Activated naive CD8-positive, alpha-beta T cell treated with anti-CD3 and anti-CD28 coated beads, Interleukin-2, amount 10 ng/mL, durations not matched to agents 7 days and 5 days (primary cell): ENCODE measurements at places on chromosomes 7 and 10. TPM values are rescaled to one million over a fixed set of nuclear protein-coding genes. Genes with fewer than 3 reads are reported as not detected.
A peak's percentile ranks its signal among the peaks of the same experiment; 100 is the strongest.

- no peak overlapping the region for H3K27ac ChIP-seq
- peak overlapping the region; percentile 89 for H3K4me3 ChIP-seq
- H3K36me3 ChIP-seq = peaks cover 2% of the 10 kb centered on the region
- H3K27me3 ChIP-seq = peaks cover 76% of the 10 kb centered on the region
Observed at GRCh38 chr7:42237811-42238541, 967 bp upstream of the GLI3 start.

DNA sequence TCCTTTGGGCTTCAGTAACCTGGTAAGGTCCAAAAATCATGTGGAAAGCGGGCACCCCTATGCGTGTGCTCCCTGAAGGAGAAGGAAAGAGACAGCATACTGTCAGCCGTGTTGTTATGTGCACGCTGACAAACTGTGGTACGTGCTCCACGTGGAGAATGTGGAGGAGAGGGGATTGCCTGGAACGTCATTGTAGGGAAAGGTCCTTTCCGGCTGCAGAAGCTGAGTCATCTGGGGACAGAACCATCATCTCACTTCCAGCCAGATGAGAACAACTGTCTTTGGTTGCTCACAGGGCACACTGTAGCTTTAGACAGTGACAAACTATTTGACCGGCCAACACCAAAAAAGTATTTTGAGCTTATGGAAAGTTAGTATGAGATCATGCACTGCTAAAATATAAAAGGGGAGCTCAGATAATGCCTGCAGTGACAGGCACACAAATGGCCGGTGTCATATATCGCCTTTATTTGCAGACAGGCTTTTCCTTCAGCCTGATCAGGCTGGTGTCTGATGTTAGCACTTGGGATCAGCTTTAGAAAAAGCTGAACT lies 38.8 kb upstream of the GRB10 start:
- no peak overlapping the region for H3K27ac ChIP-seq
- H3K27me3 ChIP-seq = peaks cover 20% of the 10 kb centered on the region
- DNase-seq = no peak
- H3K4me3 ChIP-seq = no peak overlapping the region
- H3K4me1 ChIP-seq = peaks cover 2% of the 10 kb centered on the region

GRCh38 chr10:4199196-4199595 lies 414.2 kb upstream of the KLF6 start:
- no peak for DNase-seq
- no peaks in the 10 kb centered on the region for H3K36me3 ChIP-seq
- peaks cover 4% of the 10 kb centered on the region for H3K27me3 ChIP-seq
- no peak overlapping the region for H3K4me3 ChIP-seq
- H3K27ac ChIP-seq = no peak overlapping the region

DNA sequence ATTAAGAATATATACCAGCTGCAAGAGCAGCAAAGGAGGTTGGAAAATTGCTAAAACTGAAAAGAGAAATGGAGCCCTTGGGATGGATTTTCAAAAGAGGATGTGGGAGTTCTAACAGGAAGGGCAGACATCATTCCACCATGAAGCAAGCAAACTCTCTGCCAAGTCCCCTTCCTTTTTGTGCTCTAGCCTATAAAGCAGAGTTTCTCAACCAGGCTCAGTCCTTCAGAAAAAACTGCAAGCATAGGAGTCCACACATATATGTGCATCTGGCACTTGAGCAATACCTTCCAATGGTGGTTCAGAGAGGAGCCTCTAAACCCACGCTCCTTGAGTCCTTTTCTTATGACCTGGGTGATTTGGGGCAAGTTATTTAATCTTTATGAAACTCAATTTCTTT lies 98.6 kb upstream of the MKX start:
- H3K4me3 ChIP-seq = no peak overlapping the region
- no peaks in the 10 kb centered on the region for H3K36me3 ChIP-seq
- no peak overlapping the region for H3K27ac ChIP-seq
- no peaks in the 10 kb centered on the region for H3K4me1 ChIP-seq

GRCh38 chr7:155540553-155540952 lies 5.8 kb downstream of the CNPY1 start:
- no peak overlapping the region for H3K4me3 ChIP-seq
- DNase-seq = no peak
- H3K27me3 ChIP-seq = peaks cover 19% of the 10 kb centered on the region
- H3K27ac ChIP-seq = no peak overlapping the region

GRCh38 chr10:118343115-118343514 lies 991 bp upstream of the FAM204A start:
- H3K36me3 ChIP-seq = peaks cover 4% of the 10 kb centered on the region
- peaks cover 23% of the 10 kb centered on the region for H3K4me1 ChIP-seq
- peak overlapping the region; percentile 8 for H3K4me3 ChIP-seq
- no peak for DNase-seq
- peaks cover under 1% of the 10 kb centered on the region for H3K27me3 ChIP-seq

DNA sequence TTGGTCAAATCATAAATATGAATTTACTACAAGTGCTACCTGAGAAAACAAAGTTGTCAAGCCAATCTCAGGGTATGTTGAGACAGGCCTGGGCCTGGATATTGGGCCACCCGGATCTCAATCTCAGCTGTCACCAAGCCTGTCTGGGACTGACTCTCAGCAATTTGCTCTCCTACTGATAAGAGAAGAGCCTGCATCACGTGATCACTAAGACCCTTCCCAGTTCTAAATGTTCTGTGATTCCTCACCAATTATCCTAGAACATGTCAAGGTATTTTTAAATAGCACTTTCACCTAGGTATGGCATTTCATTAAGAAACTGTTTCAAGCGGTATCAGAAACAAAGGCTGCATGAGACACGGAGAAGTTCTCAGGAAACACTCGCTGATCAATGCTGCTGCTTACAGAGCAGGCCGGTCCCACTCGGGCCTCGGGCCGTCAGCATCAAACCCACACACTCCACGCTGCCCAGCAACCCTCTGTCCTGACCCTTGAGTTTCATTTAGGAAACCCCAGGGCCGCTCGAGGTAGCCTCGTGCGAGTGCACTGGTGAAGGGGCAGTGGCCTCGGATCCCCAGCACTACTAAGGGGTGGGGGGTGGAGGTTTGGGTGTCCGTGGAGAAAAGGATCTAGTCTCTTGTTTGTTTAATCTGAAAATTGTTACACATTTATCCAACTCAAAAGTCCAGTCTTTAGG lies 4.1 kb downstream of the KLF6 start:
- H3K36me3 ChIP-seq = peaks cover 72% of the 10 kb centered on the region
- peak overlapping the region; percentile 92 for H3K4me3 ChIP-seq
- peaks cover 49% of the 10 kb centered on the region for H3K4me1 ChIP-seq

DNA sequence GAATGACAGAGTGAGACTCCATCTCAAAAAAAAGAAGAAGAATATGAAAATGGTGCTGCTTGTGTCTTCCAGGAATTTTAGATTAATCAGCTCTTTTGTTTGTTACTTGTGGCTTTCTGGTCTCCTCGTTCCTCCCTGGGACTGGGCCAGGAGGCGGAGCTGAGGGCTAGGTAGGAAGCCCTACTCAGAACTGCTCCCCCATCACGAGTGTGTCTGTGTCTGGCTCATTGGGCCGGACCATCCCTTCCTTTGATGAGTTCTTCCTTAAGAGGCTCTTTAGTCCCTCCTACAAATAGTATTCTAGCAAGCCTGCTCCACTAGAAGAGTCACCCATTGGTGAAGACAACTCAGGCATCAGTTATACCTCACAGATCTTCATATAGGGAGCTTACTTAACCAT lies 56.8 kb upstream of the YAE1 start:
- no peak for DNase-seq
- H3K36me3 ChIP-seq = no peaks in the 10 kb centered on the region
- peaks cover 20% of the 10 kb centered on the region for H3K4me1 ChIP-seq
- no peak overlapping the region for H3K4me3 ChIP-seq

DNA sequence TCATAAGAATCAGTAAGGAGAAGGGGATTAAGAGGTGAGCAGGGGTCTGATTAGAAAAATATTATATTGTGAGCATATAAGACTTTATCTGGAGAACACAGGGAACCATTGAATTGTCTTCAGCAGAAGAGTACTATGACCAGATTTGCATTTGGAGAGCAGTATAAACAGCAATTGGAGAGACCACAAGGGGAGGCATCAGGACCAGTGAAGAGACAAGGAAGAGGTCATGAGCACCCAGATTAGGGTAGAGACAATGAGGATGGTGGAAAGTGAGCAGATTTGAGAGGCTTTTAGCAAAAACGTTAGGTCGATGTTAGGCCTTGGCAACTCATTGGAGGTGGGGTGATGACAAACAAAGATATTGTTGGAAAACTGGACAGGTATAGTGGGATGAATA lies 13.0 kb upstream of the SMIM30 start:
- no peaks in the 10 kb centered on the region for H3K36me3 ChIP-seq
- H3K27me3 ChIP-seq = no peaks in the 10 kb centered on the region
- no peak overlapping the region for H3K4me3 ChIP-seq
- H3K27ac ChIP-seq = no peak overlapping the region

GRCh38 chr10:571166-571565 lies 118.3 kb downstream of the DIP2C start:
- H3K27ac ChIP-seq = no peak overlapping the region
- no peak for DNase-seq
- H3K27me3 ChIP-seq = peaks cover 11% of the 10 kb centered on the region
- H3K36me3 ChIP-seq = no peaks in the 10 kb centered on the region
- no peak overlapping the region for H3K4me3 ChIP-seq
- no peaks in the 10 kb centered on the region for H3K4me1 ChIP-seq

DNA sequence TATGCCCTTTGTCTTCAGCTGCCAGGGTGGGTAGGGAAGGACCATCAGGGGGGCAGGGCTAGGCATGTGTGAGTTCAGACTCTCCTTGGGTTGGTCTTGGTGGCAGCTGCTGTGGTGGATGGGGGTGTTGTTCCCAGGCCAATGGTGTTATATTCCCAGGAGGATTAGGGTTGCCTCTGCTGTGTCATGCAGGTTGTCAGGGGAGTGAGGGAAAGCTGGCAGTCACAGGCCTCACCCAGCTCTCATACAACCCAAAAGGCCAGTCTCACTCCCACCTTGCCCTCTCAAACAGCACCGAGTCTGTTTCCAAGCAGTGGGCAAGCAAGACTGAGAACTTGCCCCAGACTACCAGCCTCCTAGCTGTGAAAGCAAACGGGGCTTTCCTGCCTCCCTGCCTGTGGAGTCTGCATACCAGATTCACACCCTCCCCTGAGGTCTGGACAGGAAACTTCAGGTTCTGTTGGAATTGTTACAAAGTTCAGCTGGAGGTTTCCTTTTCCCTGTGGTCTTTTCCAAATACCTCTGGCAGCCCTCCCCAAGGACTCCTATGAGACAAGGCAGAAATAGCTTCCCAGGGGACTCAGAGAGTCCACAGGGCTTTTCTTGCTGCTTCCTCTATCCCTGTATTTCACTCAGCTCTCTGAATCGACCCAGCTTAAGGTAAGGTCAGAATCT lies 1.4 kb downstream of the HYAL4 start:
- DNase-seq = no peak
- no peaks in the 10 kb centered on the region for H3K36me3 ChIP-seq
- H3K27ac ChIP-seq = no peak overlapping the region
- H3K27me3 ChIP-seq = peaks cover 3% of the 10 kb centered on the region

- DNase-seq = no peak
- no peak overlapping the region for H3K4me3 ChIP-seq
- no peak overlapping the region for H3K27ac ChIP-seq
- no peaks in the 10 kb centered on the region for H3K4me1 ChIP-seq
- H3K27me3 ChIP-seq = no peaks in the 10 kb centered on the region
- H3K36me3 ChIP-seq = no peaks in the 10 kb centered on the region
Observed at GRCh38 chr7:81402227-81402626, 367.6 kb downstream of the HGF start.

- no peak overlapping the region for H3K4me3 ChIP-seq
- no peak overlapping the region for H3K27ac ChIP-seq
- no peak for DNase-seq
- no peaks in the 10 kb centered on the region for H3K27me3 ChIP-seq
Observed at GRCh38 chr7:139617074-139617473, 93.6 kb downstream of the CLEC2L start.

- peaks cover 2% of the 10 kb centered on the region for H3K27me3 ChIP-seq
- no peak for DNase-seq
- no peak overlapping the region for H3K4me3 ChIP-seq
- H3K27ac ChIP-seq = no peak overlapping the region
Observed at GRCh38 chr10:17993361-17993760, 41.6 kb downstream of the SLC39A12 start.

GRCh38 chr10:64358907-64359306 lies 837.7 kb downstream of the REEP3 start:
- no peaks in the 10 kb centered on the region for H3K36me3 ChIP-seq
- H3K27ac ChIP-seq = no peak overlapping the region
- no peak overlapping the region for H3K4me3 ChIP-seq
- DNase-seq = no peak
- H3K4me1 ChIP-seq = no peaks in the 10 kb centered on the region

DNA sequence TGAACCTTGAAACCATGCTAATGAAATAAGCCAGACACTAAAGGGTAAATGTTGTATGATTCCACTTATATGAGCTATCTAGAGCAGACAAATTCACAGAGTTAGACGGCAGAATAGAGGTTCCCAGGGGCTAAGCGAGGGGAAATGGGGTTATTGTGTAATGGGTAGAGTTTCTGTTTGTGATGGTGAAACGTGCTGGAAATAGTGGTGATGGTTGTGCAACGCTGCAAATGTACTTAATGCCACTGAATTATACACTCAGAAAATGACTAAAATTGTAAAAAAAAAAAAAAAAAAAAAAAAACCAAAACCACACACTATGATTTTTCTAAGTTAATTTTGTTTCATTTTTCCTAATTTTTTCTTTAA lies 30.0 kb downstream of the SFXN4 start:
- DNase-seq = no peak
- no peaks in the 10 kb centered on the region for H3K27me3 ChIP-seq
- peaks cover 54% of the 10 kb centered on the region for H3K4me1 ChIP-seq

- H3K4me1 ChIP-seq = peaks cover 3% of the 10 kb centered on the region
- no peak overlapping the region for H3K4me3 ChIP-seq
- no peak for DNase-seq
- H3K27me3 ChIP-seq = no peaks in the 10 kb centered on the region
Observed at GRCh38 chr10:50577681-50578350, 45.9 kb downstream of the SGMS1 start.

- no peak for DNase-seq
- H3K4me1 ChIP-seq = no peaks in the 10 kb centered on the region
- H3K36me3 ChIP-seq = peaks cover 6% of the 10 kb centered on the region
- no peak overlapping the region for H3K27ac ChIP-seq
Observed at GRCh38 chr7:2272031-2272430, 30.0 kb downstream of the NUDT1 start.

DNA sequence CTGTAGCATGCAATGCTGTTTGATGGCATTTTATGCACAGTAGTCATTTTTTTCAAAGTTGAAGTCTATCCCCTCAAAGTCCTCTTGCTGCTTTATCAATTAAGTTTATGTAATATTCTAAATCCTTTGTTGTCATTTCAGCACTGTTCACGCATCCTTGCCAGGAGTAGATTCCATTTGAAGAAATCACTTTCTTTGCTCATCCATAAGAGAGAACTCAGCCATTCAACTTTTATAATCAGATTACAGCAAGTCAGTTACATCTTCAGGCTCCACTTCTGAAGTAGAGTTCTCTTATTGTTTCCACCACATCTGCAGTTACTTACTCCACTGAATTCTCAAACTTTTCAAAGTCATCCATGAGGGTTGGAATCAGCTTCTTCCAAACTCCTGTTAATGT lies 32.3 kb downstream of the SDHAF3 start:
- H3K4me3 ChIP-seq = no peak overlapping the region
- no peaks in the 10 kb centered on the region for H3K27me3 ChIP-seq
- H3K36me3 ChIP-seq = peaks cover 10% of the 10 kb centered on the region
- peaks cover 4% of the 10 kb centered on the region for H3K4me1 ChIP-seq

LIPJ gene
- total RNA-seq = not detected

WASL gene
- total RNA-seq = 11.8 TPM

CPXM2 gene
- total RNA-seq = not detected

ACSL5 gene
- total RNA-seq = 59.5 TPM

HHEX gene
- total RNA-seq = not detected

YWHAG gene
- 66.5 TPM for total RNA-seq

FAM25G gene
- total RNA-seq = not detected

SORCS1 gene
- total RNA-seq = not detected

ZNF365 gene
- total RNA-seq = 0.94 TPM

CRHR2 gene
- total RNA-seq = not detected

EPHA1 gene
- total RNA-seq = 28.2 TPM

LIPK gene
- total RNA-seq = not detected

HABP2 gene
- not detected for total RNA-seq
